ENCODE measurements at places on chromosomes 4 and X.

DNA sequence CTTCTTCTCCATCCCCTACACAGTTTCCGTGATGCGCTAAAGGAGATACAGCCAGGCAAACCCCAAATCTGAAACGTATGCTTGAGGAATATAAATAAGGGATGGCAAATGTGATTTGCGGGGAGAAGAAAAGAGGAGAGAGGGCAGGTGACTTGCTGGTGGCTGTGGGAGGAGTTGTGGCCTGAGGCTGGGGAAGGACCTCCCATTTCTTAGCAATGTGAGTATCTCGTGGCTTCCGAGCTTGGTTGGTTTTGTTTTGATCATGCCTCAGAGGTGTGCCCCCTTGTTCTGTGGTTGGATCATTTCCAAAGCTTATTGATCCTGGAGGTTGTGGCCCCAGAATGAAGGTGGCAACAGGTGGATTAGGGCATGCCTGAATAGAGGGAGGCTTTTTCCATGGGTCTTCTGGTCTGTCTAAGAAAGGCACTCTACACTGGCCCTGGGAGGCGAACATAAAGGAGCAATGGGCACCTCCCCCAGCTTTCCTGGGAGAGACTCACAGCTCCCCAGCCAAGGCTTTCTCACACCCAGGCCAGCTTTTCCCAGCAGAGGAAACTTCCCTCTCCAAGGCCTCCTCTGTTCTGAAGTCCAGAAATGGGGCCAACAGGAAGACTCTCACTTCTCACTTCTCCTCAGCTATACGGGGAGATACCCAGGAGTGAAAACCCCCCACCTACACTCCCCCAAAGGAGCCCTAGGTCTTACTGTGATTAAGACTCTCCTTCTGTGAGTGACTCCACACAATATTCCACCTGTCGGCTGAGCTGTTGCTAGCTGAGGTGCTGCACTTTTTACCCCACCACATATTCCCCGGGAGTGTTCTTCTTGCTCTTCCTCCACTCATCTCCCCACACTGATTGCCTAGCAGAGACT is 40.0 kb downstream of the C4orf51 start:
- DNase-seq, result no peak

- no peak for DNase-seq
These were observed 5.8 kb downstream of the RXFP1 start for GRCh38 chr4:158527516-158527915.

- no peak for DNase-seq
These were observed 76.8 kb downstream of the RNF150 start for GRCh38 chr4:141056473-141056872.

- no peak for DNase-seq
These were observed 893.5 kb downstream of the TRIML1 start for GRCh38 chr4:189032606-189033338.

GRCh38 chr4:155539746-155540145 is 126.9 kb upstream of the GUCY1A1 start:
- no peak for DNase-seq

DNA sequence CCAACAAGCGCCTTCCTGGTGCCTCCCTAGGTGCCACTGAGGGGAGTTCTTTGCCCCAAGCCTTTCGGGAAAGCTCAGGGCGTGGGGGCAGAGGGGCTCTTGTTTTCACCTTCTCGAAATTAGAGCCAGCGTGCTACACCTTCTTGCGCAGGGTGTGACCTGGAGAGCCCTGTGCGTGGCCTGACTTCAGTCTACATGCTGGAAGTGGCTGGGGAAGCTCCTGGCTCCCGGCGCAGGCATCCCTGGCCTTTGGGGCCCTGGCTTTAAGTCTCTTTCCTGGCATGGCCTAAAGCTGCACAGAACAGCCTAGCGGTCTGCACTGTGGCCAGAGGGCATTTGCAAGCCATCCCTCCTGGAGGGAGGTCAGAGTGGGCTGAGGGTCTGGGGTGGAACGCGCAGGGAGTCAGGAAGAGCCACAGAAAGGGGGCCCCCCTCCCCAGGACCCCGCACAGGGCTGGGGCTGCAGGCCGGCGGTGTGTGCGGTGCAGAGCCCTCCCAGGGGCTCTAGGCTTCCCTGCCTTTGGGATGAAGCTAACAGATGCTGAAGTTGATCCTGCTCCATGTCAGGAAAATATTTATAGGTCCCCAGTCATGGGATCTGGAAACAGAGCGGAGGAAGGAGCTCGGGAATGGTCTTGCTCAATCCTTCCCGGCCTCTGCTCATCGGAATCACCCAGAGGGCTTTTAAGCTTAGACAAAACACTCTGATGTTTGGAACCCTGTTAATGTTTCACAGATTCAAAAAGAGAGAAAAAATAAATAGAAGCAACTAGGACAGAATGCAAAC is 781 bp upstream of the SPON2 start:
- no peak for DNase-seq

DNA sequence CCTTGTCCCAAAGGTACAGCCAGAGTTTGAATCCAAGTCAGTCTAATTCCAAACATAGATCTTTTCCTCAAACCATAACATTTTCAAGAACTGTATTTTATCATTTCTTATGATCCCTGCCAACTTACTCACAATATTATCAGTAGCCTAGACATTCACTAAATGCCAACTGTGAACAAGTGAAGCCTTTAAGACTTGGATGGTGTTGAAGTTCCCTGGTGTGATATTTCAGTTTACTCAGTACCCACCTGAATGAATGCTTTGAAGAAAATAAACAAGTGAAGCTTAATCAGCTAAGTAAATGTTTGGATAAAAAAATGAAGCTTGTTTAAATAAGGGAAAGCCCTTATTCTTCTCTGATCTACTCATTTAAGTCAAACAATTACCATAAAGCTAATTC is 1028.3 kb downstream of the DMD start:
- DNase-seq, result no peak

GRCh38 chrX:69050051-69050765 is 115.0 kb downstream of the PJA1 start:
- no peak for DNase-seq

GRCh38 chrX:113929004-113929403 is 654.9 kb upstream of the HTR2C start:
- DNase-seq, result no peak

DNA sequence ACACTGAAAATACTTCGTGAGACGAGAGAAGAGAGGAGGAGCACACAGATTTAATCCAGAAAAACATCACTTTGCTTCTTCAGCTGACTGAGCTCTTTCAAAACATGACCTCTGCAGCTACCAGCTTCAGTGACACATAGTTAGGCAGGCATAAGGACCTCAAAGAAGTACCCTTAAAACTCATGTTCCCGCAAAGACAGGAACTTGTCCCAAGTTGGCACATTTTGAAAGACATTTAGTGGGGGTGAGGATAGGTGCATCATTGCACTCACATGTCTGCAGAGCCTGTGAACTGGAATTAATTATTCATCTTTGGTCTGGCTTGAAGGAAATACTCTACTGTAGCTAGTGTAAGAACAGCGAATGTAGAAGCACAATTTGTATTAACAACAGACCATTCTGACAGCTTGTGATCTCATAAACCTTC is 221.8 kb downstream of the MGST2 start:
- DNase-seq, result no peak

- no peak for DNase-seq
These were observed 71.5 kb downstream of the SORBS2 start for GRCh38 chr4:185740471-185740873.
